Activated CD4-positive, alpha-beta memory T cell treated with anti-CD3 and anti-CD28 coated beads for 36 hours (primary cell): ENCODE measurements at places on chromosomes 5 and 9. TPM values are rescaled to one million over a fixed set of nuclear protein-coding genes. Genes with fewer than 3 reads are reported as not detected.

GRCh38 chr5:71993600-71993999 is 113.7 kb upstream of the MAP1B start:
- no peak for DNase-seq

DNA sequence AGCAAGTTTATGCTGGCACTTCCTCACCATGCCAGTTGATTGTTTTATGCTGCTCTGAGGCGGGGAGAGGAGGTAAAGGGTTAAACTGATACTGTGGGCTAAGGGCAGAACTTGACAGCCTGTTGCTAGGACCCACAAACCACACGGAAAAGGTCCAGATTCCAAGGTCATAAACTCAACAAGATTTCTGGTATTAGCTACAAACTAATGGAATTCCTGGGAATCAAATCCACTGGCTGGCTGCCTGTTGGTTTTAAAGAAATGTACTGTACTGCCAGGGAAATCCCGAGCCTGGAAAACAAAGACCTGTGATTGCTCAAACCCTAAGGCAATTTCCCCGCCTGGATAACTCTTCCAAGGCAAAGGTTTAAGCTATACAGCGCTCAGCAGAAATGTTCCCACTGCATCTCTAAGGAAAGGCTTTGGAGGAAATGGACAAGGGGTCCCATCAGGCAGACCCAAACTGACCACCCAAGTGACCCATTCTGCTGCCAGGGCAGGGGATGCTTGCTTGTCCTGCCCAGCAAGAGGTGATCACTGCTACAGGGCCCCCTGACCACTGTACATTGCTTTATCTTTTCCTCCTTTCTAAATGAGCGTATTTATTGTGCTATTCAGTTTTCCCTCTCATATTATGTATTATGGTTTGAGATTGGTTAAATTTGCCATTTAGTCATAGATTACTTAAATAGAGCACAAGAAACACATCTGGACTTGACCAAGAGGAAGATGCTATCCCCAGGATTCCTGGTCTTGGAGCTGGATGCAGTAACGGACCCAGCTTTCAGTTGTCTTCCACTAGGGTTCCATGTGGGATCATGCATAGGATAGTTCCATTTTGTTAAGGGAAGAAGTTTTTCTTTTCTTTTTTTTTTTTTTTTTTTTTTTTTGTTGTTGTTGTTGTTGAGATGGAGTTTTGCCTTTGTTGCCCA is 124.3 kb downstream of the SUSD1 start:
- no peak for DNase-seq

DNA sequence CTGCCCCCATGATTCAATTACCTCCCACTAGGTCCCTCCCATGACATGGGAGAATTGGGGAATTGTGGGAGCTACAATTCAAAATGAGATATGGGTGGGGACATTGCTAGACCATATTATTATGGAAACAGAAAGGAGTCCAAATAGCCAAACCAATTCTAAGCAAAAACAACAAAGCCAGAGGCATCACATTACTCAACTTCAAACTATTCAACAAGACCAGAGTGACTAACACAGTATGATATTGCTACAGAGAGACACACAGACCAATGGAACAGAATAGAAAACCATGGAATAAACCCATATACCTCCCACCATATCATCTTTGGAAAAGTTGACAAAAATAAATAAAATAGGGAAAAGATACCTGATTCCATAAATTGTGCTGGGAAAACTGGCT is 710.5 kb upstream of the CDH9 start:
- DNase-seq: no peak

DNA sequence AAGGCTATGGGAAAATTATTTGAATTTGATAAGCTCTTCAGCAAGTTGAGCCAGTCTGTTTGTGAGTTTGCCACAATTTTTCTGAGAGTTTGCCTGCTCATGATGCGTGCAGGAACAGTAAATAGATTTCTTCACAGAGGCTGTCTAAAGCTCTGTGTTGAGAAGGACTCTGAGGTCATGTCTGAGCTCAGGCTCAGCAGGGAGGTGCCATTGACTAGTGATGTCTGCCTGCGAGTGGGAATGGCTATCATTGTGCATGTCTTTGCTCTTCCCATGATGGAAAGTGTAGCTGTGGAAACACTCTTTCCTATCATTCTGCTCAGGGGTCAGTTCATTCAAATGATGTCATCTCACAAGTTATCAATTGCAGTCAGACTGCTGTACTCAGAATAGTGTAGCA is 142.8 kb downstream of the RASEF start:
- no peak for DNase-seq

DNA sequence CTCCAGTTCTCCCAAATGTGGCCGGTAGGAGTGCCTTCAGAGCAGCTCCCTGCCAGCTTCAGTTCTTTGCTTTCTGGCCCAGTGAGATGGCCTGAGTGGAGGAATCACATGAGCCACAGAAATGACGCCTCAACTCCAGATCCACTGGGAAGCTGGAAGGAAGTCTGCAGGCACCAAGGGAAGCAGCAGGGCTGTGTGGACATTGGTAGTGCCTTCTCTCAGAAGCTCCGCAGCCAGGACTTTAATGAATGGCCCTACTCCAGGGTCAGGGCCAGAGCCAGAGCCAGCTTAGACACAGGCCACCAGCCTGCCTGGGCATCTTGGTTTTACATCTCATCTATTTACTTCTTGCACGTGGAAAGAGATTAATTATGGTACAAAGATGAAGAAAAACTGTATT is 12.0 kb upstream of the PSMB7 start:
- DNase-seq: no peak

GRCh38 chr5:68426586-68426985 is 211.0 kb downstream of the PIK3R1 start:
- no peak for DNase-seq

DNA sequence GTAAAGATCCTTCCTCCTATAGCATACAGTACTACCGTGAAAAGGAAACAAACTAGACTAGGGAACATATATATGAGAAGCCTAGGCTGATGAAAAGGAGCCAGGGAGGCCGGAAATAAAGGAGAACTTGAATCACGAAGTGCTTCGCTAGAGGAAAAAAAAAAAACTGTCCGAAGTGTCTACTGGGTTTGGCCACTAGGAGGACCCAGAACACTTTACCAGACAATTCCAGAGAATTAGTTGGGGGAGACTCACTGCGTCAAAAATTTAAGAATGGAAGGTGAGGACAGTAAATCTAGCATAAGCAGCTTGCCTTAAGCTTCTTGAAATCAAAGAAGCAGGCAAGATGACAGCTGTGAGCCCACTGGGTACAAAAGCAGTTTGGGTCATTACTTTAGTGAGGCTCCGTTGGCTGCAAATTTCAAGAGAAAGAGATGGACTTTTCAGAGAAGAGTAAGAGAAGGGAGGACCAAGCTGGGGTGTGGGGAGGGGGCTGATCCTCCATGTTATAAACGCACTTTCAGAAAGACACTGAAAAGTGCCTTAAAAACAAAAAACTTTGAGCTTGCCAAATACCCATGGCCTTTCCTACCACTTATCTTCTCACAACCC is 47.4 kb downstream of the P4HA2 start:
- no peak for DNase-seq

- no peak for DNase-seq
Observed at GRCh38 chr5:120354126-120354525, 110.0 kb upstream of the PRR16 start.

DNA sequence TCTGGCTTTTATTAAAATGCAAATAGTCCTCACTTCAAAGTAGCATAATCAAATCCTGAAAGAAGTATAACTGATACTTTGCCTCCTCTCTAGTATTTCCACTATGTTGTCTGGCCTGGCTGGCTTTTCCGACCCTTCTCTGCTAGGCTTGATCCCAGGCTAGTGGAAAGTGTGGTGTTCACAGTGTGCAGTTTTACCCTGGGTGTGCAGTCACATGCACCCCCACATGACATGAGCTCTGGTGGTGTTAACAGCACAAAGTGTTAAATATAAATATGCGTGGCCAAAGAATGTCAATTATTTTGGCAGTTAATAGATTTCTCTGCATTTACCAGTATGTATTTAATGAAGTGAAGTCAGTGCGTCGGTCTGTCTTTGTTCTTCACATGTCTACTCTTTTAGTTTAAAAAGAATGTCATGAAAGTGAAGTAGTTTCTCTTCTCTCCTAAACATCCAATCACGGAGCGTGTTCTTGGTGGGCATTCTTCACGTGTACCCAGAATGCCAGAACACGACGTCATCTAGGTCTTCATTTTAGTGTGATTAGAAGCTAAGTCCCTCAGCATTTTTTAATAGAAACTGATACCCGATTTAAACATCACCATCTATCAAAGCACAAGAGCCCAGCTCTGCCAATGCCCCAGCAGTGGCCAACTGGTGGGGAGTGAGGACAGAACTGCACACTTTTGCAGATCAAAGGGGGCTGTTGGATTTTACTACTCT is 286.4 kb downstream of the FANCC start:
- no peak for DNase-seq

GRCh38 chr9:18798106-18798505 is 234.9 kb downstream of the SAXO1 start:
- no peak for DNase-seq

DNA sequence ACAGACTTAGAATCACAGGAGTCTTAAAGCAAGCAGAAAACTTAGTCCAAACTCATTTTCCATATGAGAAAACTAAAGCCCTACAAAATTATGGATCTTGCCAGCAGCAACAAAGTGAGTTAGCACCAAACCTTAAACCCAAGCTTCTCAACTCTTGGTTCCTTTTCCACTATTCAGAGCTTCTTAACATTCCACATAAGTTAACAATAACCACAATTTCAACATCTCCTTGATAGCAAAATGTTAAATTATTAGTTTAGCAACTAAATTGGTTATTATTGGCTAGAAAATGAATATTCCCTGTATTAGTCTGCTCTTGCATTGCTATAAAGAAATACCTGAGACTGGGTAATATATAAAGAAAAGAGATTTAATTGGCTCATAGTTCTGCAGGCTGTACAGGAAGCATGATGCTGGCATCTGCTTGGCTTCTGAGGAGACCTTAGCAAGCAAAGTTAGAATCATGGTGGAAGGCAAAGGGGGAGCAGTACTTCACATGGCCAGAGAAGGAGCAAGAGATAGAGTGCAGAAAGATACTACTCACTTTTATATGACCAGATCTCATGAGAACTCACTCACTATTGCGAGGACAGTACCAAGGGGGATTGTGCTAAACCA is 26.2 kb upstream of the ARSB start:
- DNase-seq: no peak

DNA sequence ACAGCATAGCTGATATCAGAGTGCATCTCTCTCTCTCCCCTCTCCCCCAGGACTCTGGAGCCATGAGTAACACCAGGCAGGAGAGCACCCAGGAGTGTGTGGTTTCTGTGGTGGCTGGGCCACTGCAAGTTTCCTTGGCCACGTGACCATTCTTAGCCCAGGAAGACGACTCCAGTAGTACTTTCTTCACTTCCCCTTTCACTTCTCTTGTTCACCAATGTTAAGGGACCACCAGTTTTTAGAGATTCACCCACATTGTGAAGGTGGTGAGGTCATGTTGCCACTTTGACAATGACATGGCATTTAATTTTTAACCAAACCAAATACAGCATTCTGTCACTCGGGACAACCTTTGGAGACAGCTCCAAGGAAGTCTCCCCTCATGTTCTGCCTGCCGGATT is 17.9 kb upstream of the DAPK1 start:
- no peak for DNase-seq

DNA sequence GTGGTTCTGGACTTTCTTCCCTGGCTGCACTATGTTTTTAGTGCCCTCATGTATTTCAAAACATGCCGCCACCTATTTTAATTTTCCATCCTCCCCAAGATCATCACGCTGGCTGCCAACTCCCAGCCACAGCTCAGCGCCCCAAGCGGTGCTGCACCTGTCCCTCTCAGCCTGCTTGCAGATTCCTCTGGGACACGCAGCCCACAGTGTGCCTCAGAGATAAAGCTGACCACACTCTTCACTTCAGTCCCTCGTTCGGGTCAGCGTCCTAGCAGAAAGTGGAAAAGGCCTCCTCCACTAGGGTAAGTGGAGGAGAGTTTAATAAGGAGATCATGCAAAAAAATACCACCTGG is 56.2 kb upstream of the CKS2 start:
- no peak for DNase-seq

DNA sequence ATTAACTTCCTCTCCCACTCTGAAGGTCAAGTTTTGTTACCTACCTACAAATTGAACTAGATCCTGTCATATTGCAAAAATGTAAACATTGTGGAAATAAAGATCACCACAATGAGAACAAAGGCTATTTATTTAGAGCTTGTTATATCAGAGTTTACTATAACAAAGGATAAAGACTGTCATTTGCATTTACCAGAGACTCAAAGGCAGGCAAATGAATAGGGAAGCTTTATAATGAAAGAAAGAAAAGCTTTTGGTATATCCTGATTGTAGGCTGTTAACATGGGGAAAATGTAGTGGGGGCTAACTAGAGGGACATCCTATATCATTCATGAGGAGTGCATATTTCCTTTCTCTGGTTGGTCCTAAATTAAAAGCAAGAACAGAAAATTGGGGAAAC is 403.5 kb upstream of the TYRP1 start:
- no peak for DNase-seq

DNA sequence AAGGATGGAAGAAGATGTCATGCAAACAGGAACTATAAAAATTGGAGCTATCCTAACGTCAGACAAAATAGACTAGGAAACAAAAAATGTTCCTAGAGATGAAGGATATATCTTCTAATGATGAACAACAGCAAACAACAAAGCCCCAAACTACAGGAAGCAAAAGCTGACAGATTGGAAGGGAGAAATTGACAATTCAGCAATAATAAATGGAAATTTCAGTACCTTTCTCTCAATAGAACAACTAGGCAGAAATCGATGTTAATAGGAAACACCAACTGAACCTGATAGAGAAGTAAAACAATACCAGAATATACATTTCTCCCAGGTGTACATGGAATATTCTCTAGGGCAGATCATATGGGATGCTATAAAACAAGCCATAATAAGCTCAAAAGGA is 7.6 kb downstream of the SCGB3A1 start:
- no peak for DNase-seq

- DNase-seq: peak; percentile 58
Observed at GRCh38 chr9:764105-764524, 77.4 kb upstream of the DMRT1 start.

GRCh38 chr9:81588148-81588871 is 101.0 kb downstream of the TLE1 start:
- no peak for DNase-seq

- no peak for DNase-seq
Observed at GRCh38 chr9:83537331-83538171, 650 bp downstream of the FRMD3 start.

DNA sequence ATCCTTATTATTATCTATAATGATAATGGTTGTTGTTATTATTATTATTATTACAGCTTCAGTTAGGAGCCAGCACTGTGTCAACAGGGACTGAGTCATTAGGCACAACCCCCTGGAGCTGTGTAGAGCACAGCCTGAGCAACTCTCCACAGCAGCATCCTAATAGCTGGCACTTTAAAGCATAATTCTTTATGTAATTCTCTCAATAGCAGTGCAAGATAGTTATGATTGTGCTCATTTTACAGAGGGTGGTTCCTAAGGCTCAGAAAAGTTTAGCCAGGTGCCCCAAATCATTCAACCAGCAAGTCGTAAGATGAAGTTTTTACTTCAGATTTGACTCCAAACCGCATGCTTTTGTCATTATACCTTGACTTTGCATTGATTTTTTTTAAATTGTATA is 390.3 kb downstream of the ANXA1 start:
- DNase-seq: no peak

GLE1 gene
- total RNA-seq: 55.6 TPM

RELL2 gene
- total RNA-seq: 17.8 TPM

PCDHA6 gene
- not detected for total RNA-seq

AGGF1 gene
- 26.5 TPM for total RNA-seq

ZNF618 gene
- total RNA-seq: 0.33 TPM

CREBRF gene
- 15.3 TPM for total RNA-seq

CENPP gene
- total RNA-seq: 21.8 TPM

GRM6 gene
- total RNA-seq: not detected

FOXD4L6 gene
- not detected for total RNA-seq

RNF20 gene
- 36.1 TPM for total RNA-seq
